ENCODE measurements at places on chromosomes 3 and 15.

DNA sequence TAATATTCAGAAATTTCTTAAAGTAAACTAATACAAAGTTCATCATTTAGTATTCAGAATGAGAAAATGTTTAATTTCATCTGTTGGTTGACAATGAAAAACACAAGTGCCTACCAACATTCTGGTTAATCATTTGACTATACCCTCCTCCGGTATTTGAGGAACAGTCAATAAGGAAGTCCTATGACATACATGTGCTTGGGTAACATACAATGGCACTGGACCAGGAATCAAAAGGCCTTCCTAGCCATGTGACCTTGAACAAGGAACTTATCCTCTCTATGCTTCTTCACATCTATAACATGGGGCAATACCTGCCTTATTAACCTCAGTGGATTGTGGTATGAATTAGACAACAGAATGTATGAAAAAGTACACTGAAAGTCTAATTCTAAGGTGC is 65.8 kb downstream of the ZNF280D start:
- DNase-seq: peak; percentile 9

- DNase-seq: no peak
Measured at GRCh38 chr15:85396554-85396953, 16.2 kb downstream of the AKAP13 start.

GRCh38 chr3:196517919-196518318 is 2.8 kb upstream of the SMCO1 start:
- peak; percentile 73 for DNase-seq

GRCh38 chr15:59160880-59161593 is 45.6 kb upstream of the LDHAL6B start:
- DNase-seq: peak; percentile 39

DNA sequence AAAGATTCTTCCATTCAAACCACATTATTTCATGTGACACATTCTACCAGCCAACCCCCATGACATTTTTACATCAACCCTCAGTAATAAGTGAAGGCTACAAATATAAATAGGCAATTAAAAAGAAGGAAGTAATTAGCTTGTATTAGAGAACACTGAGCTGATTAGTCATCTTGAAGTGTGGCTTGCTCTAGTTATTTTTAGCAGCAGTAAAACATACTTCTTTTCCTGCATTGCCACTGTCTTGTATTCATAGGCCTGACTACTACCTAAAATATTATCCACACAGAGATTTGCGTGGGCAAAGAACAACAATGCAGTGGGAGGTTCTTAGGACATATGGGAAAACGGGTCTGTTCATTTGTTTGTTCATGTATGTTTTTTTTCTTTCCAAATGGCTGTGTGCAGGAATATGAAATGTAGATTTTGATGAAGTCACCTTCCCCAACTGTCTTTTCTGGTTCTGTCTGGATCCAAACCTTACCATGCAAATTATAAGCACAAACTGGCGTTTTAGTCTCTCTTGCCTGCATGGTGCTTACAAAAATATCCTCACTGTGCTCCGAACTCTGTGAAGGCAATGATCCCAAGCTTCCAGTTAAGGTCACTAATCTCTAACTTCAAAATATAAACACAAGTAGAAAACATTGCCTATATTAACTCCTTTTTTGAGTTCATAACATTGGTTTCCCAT is 31.5 kb upstream of the TM4SF4 start:
- peak; percentile 7 for DNase-seq

GRCh38 chr15:62821384-62822131 is 221.0 kb upstream of the TPM1 start:
- DNase-seq: no peak

GRCh38 chr3:4795905-4796304 is 183.3 kb upstream of the BHLHE40 start:
- DNase-seq: no peak

DNA sequence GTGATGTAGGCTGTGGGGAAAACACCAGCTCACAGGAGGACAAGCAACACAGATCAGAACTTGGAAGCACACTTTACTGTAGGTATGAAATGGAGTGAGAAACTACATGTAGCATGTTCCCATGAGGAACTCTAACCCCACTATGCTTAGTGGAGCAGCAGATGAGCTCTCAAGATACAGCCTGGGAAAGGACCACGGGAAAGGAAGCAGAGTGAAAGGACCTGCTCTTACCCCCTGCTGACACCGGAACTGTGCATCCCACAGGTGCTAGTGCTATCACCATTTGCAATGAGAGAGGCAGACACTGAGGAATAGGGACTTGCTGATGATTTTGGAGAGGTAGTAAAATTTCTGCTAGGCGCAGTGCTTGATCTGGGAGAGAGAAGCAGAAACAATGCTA is 28.6 kb downstream of the USP4 start:
- no peak for DNase-seq

- peak; percentile 51 for DNase-seq
Measured at GRCh38 chr3:25532431-25533162, 104.5 kb downstream of the RARB start.

GRCh38 chr3:103791786-103792515 is 1357.1 kb downstream of the ZPLD1 start:
- no peak for DNase-seq

DNA sequence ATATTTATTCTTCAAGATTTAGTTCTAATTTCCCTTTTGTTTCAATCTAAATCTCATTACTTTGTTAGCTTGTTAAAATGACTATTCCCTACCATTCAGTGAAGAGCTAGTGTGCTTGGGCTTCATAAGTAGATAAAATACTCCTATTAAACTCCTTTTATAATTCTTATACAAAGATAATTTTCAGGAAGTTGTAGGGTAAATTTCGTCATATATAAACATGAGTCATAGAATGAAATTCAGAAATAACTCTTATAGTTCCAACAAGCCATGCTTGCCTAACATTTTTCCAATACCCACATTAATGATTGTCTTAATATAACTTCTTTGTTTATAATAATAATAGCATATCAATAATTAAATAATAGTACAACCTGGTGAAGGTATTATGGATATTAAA is 407.3 kb downstream of the NAALADL2 start:
- no peak for DNase-seq

Data from hematopoietic multipotent progenitor cell treated with erythropoietin and hydrocortisone succinate and interleukin-3 and kit ligand, for 6 days (in vitro differentiated cells).